ENCODE measurements at places on chromosomes 1 and 21.
A peak's percentile ranks its signal among the peaks of the same experiment; 100 is the strongest.

- H3K27me3 ChIP-seq, result peaks cover 4% of the 10 kb centered on the region
- DNase-seq, result peak; percentile 40
- H3K4me1 ChIP-seq, result peaks cover 40% of the 10 kb centered on the region
- no peaks in the 10 kb centered on the region for H3K36me3 ChIP-seq
- peak overlapping the region; percentile 72 for H3K27ac ChIP-seq
Measured at GRCh38 chr1:201016211-201016651, 7.3 kb downstream of the KIF21B start.

DNA sequence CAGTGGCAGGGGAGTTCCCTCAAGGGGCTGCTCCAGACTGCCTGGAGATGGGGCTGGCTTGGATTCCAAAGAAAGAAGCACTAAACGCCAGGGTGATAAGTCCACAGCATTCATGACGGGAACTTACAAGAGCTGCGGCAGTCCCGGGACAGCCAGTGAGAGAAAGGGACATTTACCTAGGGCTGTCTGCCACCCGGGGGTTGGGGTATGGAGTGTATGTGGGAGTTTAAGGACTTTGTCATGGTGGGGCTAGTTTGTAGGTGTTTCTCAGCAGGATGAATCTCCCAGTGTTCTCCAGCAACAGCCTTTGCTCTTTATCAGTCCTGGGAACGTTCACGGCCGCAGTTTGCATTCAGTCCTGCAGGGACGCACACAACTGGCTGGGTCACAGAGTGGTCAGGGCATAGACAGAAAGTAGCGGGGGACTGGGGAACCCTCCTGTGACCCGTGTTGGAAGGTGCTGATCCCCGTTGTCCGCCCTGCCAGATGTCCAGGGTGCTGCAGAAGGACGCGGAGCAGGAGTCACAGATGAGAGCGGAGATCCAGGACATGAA is 41.4 kb upstream of the HMGN1 start:
- no peak for DNase-seq
- H3K4me1 ChIP-seq, result peaks cover 12% of the 10 kb centered on the region
- no peaks in the 10 kb centered on the region for H3K27me3 ChIP-seq
- no peak overlapping the region for H3K4me3 ChIP-seq
- peaks cover 46% of the 10 kb centered on the region for H3K36me3 ChIP-seq

DNA sequence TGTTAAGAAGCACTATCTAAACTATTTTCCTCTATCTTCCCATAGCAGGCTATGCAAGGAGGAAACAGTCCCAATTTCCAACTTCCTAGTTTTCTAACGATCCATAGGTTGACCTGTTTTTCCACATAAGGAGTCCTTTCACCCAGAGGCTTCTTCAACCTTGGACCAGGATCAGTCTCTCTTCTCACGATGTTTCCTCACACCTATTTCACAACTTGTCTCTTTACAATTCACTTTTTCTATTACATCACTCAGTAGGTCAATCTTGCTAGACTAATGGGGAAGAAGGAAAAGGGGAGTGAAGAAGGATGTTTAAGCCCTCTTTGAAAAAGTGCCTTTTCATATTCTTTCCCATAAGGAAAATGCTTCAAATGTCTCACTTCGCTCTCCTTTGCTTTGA is 15.9 kb downstream of the PALMD start:
- no peak overlapping the region for H3K4me3 ChIP-seq
- peaks cover 34% of the 10 kb centered on the region for H3K36me3 ChIP-seq
- DNase-seq, result no peak
- no peaks in the 10 kb centered on the region for H3K27me3 ChIP-seq
- H3K4me1 ChIP-seq, result peaks cover 89% of the 10 kb centered on the region

GRCh38 chr1:117366177-117367045 is 838 bp upstream of the MAN1A2 start:
- H3K27me3 ChIP-seq, result no peaks in the 10 kb centered on the region
- peak overlapping the region; percentile 99 for H3K27ac ChIP-seq
- H3K36me3 ChIP-seq, result no peaks in the 10 kb centered on the region
- peak; percentile 91 for DNase-seq
